ENCODE measurements at places on chromosomes 13 and 19.

DNA sequence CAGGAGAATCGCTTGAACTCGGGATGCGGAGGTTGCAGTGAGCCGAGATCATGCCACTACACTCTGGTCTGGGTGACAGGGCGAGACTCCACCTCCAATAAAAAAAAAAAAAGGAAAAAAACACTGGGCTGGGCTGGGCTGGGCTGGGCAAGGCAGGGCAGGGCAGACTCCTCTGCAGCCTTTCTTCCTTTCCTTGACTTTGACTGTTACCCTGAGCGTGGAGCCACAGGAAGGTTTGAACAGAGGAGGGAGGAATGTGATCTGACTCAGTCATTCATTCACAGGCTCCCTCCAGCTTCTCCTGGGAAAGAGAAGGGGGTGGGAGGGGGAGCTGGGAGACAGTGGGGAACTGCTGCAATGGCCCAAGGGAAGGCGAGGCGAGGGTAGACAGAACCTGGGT, 2.7 kb upstream of the ACTN4 start:
- no peak for DNase-seq

GRCh38 chr13:89550938-89551337, 1796.5 kb upstream of the MIR17HG start:
- DNase-seq, result no peak

- no peak for DNase-seq
Measured at GRCh38 chr19:38262585-38263268, 1.6 kb upstream of the SPINT2 start.

DNA sequence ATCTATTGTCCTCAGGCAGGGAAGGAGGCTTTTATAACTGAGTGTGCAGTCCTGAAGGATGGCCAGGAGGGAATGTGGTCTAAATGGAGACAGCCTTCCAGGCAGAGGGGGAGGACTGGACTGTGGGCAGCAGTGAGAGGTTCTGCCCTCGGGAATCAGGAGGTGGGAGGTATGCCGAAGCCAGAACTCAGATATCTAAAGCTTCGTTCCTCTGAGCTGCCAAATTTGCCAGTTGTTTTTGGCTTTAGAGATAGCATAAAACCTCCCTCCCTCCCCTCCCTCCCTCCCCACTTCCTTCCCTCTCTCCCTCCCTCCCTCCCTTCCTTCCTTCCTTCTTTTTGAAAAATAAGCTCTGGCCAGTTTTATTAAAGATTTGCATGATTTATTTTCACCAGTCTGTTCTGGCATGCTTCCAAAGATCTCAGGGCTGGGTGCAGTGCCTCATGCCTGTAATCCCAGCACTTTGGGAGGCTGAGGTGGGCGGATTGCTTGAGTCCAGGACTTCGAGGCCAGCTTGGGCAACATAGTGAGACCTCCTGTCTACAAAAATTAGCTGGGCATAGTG, 2.4 kb downstream of the MEDAG start:
- peak; percentile 92 for DNase-seq

GRCh38 chr13:107234319-107235073, 666.6 kb upstream of the ARGLU1 start:
- no peak for DNase-seq

DNA sequence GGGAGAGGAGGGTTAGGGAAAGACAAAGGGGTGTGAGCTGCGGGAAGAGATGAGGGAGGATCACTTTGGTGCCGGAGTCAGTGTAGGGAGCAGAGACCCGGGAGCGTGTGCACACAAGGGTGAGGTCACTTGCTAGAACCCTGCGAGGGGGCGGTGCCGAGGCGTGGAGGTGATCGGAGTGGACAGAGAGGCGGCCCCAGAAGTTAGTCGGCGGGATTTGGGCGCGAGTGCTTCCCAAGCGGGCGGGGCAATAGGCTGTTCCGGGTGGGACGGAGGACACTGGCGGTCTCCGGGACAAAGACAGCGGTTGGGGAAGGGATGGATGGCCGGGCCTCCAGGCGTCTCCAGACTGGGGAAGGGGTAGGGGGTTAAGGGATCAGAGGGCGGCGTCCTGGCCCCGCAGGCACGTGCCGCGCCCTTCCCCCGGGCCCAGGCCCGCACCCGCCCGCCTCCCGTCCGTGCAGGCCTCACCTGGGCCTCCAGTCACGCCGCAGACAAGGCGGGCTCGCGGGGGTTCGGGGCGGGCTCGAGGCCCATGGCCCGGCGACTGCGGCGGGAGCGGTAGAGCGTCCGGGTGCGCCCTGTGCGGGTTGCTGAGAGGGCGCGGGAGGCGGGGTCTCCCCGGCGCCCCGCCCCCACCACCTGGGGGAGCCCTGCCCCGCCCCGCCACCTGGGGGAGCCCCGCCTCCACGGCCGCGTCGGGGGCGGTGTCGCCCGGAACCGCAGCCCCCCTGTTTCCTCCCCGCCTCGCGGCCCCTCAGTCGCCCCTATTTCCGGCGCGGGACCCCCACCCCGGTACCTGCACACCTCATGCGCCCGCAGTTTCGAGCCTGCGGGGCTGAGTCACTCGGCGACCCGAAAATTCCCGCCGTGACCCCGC, at the start of gene LPAR2:
TSS of gene LPAR2 (minus strand) at position 600 of the 880 bp plus-strand sequence. CDS start 945 bp downstream, outside the sequence.
- peak; percentile 69 for DNase-seq

DNA sequence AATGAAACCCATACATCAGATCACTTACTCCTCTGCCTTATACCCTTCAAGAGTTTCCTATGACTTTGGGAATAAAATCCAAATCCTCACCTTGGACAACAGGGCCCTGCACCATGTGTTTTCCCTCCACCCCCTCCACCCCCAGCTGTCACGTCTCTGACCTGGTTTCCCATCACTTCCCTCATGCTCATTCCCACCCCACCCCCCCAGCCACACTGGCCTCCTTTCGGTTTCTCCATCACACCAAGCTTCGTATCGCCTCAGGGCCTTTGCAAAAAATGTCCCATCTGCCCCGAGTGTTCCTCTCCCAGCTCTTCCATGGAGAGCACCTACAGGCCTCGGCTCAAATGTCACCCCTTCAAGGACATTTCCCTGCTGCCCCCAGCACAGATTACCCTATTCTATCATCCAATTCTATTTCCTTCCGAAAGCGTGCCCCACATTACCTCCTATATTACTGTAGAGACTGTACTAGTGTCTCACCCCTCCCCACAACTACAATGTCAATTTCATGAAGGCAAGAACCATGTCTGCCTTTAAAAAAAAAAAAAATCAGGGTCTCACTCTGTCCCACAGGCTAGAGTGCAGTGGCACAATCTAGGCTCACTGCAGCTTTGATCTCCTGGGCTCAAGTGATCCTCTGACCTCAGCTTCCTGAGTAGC, 16.8 kb upstream of the FFAR2 start:
- DNase-seq, result peak; percentile 45

GRCh38 chr19:19115954-19116353, 22.3 kb downstream of the TMEM161A start:
- peak; percentile 24 for DNase-seq

DNA sequence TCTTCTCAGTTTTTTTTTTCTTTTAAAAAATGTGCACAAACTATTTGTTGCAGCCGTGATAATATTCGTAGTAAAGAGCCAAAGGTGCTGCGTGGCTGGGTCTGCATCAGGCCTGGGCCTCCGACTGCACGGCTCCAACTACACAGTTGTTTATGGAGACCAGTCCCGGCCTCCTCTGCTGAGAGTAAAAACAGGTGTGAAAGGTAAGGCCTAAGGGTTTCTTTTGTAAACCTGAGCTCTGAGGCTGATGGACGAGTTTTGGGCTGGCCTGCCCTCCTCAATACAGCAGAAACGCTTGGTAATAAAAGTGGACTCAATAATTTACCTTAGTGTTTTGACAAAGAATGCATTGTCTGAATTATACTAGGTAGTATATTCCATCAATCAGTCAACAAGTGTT, 3.9 kb downstream of the MBNL2 start:
- no peak for DNase-seq

DNA sequence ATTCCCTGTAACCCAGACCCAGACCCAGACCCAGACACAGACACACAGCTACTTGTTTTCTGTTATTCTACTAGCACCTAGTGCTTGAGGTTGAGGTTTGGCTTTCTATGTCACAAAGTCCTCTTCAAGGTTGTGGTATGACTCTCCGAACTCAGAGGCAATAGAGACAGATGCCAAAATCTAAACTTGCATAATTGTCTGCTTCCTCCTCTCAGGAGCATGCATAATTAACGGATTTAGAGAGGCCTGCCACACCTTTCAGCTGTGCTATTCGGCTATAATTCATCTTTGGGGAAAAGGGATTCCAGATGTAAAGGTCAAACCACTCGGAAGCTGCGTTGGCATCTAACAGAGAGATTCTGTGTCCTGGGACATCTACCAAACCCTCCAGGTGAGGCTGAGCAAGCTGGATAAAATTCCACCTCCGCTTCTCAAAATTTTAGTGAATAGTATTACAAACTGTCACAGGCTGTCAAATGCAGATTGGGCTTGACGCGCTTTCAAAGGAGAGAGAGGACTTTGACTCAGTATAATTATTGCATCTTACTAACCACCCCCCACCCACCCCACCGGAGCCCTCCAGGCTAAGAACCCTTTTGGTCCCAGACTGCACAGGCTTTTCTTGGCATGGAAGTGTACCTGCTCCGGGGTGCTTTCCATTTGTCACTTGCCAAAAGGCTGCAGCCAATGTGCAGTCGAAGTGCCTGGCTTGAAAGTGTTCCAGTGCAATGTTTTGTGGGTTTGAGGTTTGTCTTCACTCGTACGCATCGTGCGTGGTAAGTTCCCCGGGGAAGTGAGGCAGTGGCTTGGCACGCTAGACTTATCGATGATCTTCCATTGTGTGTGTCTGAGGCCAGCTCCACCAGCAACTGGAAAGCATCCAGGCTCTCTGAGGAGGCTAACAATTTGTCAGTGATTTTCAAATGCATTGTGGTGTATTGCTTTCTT, 194.1 kb downstream of the TDRD3 start:
- DNase-seq, result peak; percentile 86

DNA sequence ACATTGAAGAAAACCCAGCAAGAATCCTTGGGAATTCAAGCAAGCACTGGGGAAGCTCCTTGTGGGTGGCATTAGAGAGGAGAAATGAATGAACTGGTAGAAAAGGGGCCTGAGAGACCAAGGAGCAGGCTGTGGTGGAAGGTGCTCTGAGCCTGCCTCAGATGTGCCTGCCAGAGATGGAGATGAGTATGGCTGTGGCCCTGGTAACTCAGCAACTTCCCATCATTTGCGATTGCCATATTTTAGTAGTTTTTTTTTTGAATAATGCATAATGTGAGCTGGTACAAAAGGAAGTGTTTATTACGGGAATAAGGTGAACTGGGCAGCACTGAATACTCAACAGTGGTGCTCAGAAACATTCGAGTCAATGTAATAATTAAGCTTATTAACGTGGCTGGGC, 39.1 kb downstream of the ERICH6B start:
- no peak for DNase-seq

DNA sequence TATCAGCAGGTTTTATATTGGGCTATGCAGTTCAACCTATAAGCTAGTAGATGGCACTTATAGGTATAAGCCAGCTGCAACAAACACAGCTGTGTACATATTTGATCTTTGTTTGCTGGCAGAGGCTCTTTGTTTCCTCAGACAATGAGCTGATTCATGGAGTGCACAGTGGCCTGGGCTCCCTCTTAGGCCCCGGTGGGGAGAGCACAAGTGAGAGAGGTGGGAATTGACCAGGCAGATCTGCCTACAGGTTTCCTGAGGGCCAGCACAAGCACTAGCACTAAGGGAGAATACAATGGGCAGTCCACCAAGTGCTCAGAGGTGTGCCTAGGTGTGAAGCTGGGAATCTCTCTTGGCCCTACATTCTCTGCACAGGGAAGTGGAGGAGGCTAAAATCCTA, 1390.7 kb downstream of the SLITRK5 start:
- DNase-seq, result no peak

GRCh38 chr13:32595306-32595705, 9.1 kb downstream of the PDS5B start:
- DNase-seq, result no peak

GRCh38 chr13:52779103-52779502, 39.5 kb upstream of the CNMD start:
- DNase-seq, result no peak

GRCh38 chr13:20401931-20402856, 123.5 kb downstream of the CRYL1 start:
- no peak for DNase-seq

- no peak for DNase-seq
Measured at GRCh38 chr13:44693156-44693764, 117.1 kb upstream of the TSC22D1 start.

- DNase-seq, result peak; percentile 75
Measured at GRCh38 chr19:8208922-8209461, at the start of gene CERS4. Gene CERS4, plus strand, starts transcription at chr19:8209370. Its CDS starts 41,707 bp downstream, at chr19:8251077.

GRCh38 chr19:5326986-5327623, 13.5 kb downstream of the PTPRS start:
- no peak for DNase-seq

- no peak for DNase-seq
Measured at GRCh38 chr13:98972059-98972458, 5.8 kb downstream of the DOCK9 start.

GRCh38 chr19:43624933-43625332, 5.5 kb upstream of the ZNF428 start:
- DNase-seq, result peak; percentile 62

GRCh38 chr19:17948931-17949930, 16.4 kb downstream of the CCDC124 start:
- DNase-seq, result no peak

GRCh38 chr13:113153810-113154748, 4.4 kb upstream of the PROZ start:
- peak; percentile 80 for DNase-seq

GRCh38 chr13:24997367-24997967, 98.5 kb upstream of the PABPC3 start:
- DNase-seq, result peak; percentile 56

GRCh38 chr19:15652559-15653278, 12.0 kb downstream of the CYP4F3 start:
- no peak for DNase-seq

DNA sequence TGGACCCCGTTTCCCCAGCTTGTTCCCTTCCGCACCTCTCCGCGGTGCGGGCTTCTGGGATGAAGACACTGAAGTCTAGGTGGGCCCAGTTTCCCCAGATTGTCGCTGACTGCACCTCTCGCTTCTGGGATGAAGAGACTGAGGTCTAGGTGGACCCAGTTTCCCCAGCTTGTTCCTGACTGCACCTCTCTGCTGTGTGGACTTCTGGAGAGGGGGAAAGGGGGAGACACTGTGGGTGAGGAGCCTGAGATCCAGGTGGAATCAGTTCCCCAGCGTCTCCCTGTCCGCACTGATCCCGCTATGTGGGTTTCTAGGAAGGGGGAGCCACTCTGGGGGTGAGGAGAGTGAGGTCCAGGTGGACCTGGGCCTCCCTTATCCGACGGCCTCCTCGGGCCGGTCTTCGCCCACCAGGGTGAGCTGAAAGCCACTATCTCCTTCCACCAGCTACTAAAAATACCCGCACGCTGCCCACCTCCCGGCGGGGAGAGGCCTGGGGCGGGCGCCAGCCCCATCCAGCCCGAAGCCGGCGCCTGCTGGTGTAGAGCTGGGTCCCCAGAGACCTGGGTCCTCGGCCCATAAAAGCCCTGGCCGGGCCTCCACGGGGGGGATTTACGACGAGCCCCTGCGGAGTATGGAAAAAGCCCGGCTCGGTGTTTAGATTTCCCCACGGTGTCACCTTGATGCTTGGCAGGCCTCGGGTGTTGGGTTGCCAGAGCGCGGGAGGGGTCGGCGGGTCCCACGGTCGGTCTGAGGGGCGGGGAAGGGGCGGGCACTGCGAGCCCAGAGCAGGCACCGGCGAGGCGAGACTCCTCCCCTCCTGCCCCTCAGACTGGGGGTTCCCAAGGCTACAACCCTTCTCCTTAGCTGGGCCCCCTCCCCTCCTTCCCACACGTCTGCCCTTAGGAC, 10.6 kb downstream of the FUT6 start:
- peak; percentile 63 for DNase-seq

All from cardiac muscle cell (in vitro differentiated cells and primary cell).